ENCODE measurements at places on chromosomes 3 and 15.

GRCh38 chr15:81284256-81285031, 39.5 kb downstream of the STARD5 start:
- DNase-seq, result no peak

- peak; percentile 17 for DNase-seq
Measured at GRCh38 chr3:117017135-117017894, 307.7 kb downstream of the TUSC7 start.

- DNase-seq, result no peak
Measured at GRCh38 chr3:165532851-165533250, 304.4 kb downstream of the BCHE start.

GRCh38 chr3:72539856-72540255, 308.4 kb downstream of the SHQ1 start:
- DNase-seq, result no peak

- DNase-seq, result peak; percentile 40
Measured at GRCh38 chr3:50587806-50588758, 18.8 kb downstream of the HEMK1 start.

DNA sequence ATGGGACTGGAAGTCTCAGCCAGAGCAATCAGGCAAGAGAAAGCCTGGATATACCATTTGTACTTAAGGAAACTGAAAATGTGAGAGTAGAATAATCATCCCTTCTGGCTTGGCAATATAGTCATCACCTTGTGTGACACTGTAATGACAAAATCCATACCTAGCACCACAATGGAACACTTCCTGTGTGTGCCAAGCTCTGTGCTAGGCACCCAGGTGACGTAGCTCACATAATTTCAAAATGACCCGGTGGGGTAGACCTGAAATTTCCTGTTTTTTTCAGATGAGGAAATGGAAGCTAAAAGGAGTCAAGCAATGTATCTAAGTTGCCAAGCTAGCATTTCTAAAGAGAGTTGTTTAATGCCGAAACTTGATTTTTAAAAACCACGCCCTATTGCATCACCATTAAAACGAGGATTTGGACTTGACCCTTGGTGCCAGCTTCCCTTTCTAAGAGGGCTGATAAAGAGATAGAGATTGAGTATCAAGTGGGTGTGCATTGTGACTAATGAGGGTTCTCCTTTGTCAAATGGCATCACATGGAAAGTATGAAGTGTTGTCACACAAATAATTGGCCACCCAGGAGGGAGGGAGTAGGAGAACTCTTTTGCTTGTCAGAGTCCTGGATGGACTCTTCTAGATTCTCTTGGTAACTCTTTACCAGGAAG, 141.3 kb upstream of the PDZRN3 start:
- no peak for DNase-seq

DNA sequence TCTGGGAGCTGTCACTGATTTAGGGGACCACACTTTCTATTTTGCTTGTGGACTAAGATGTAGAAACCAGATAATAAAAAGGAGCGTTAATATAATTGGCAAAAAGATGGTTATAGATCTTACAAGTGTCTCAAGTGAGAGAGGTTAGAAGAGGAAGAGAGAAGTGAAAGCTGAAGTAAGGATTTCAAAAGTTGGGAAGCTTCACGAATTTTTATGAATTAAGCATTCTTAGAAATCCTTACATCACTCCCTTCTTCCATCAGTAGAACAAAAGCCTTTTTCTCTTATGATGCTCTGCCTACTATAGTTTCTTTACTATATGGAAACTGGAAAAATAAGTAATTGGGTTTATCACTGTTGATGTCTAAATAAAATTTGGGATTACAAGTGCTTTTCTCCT, 146.5 kb downstream of the FNDC3B start:
- DNase-seq, result no peak

DNA sequence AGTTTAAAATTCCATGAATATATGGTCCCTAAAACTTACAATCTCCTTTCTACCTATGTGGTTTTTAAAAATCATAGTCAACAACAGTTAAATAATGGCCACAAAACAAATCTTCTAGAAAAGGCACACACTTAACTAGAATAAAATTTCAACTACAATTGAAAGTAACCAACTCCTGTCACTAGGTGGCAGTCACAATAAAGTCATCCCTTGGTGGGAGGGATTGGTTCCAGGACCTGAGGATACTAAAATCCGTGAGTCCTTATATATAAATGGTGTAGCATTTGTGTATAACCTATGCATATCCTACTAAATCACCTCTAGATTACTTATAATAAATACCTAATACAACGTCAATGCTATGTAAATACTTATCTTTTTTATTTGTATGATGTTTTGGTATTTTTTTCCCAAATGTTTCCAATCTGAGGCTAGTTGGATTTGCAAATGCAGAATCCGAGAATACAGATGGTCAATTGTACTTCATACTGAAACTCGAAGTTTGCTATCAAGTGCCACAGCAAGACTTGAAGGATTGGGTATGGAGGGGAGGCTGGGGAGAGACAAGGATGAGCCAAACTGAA, 172.6 kb downstream of the FMN1 start:
- DNase-seq, result peak; percentile 65

GRCh38 chr15:47720555-47720954, 3.2 kb downstream of the SEMA6D start:
- DNase-seq, result no peak

GRCh38 chr15:39131609-39132008, 449.3 kb upstream of the THBS1 start:
- DNase-seq, result no peak

DNA sequence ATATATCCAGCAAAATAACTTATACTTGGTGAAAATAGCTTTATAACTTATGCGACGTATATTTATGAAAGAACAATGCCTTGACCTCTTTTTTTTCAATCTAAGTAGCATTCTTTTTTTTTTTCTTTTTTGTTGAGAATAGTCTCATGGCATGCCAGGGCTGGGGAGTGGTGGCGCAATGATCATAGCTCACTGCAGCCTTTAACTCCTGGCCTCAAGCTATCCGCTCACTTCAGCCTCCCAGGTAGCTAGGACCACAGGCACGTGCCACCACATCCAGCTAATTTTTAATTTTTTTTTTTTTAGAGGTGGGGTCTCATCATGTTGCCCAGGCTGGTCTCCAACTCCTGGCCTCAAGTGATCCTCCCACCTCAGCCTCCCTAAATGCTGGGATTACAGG, 43.5 kb downstream of the RAB8B start:
- no peak for DNase-seq

GRCh38 chr15:82643992-82644391, 3.2 kb downstream of the CPEB1 start:
- DNase-seq, result no peak

GRCh38 chr15:48394970-48395369, 63.7 kb downstream of the DUT start:
- no peak for DNase-seq

DNA sequence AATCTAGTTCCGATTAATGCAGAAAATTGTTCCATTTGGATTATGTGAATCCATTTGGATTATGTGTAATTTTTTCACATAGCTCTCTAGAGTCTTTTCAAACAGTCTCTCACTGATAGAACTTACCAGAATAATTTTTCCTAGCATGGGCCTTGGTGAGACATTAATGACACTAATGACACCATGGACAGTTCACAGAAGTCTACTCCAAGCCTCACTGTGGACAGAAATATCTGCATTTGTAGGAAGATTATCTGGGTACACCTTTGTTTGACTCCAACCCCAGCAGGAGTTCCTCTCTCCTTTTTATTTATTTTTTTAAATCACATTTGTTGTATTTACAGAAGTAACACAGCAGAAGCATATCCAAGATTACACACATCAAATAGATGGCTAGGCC, 27.9 kb downstream of the AADACL2 start:
- no peak for DNase-seq

- DNase-seq, result no peak
Measured at GRCh38 chr15:74542166-74543042, 1.4 kb downstream of the ARID3B start.

GRCh38 chr3:119352863-119353527, 58.8 kb downstream of the ARHGAP31 start:
- no peak for DNase-seq

DNA sequence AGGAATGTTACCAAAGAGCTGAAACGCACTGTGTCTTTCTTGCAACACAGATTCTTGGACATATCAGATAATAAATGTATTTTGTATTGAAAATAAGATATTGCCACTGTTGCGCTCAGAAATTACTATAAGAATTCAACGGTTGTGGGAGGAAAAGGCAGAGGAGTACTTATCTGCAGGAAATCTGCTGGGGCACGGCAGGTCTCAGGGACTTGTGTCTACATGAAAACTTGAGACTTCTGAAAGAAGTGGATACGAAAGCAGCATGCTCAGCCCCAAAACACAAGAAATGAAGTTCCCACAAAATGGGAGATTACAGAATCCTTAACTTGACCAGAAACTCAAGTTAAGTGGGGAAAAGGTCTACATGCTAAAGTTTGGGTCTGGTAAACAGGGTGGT, 86.5 kb downstream of the IGSF11 start:
- DNase-seq, result no peak

- DNase-seq, result no peak
Measured at GRCh38 chr3:111521891-111522290, 20.1 kb upstream of the CD96 start.

GRCh38 chr15:91050128-91050455, 27.7 kb upstream of the VPS33B start:
- no peak for DNase-seq

- no peak for DNase-seq
Measured at GRCh38 chr3:134065252-134066157, 35.8 kb upstream of the SLCO2A1 start.

DNA sequence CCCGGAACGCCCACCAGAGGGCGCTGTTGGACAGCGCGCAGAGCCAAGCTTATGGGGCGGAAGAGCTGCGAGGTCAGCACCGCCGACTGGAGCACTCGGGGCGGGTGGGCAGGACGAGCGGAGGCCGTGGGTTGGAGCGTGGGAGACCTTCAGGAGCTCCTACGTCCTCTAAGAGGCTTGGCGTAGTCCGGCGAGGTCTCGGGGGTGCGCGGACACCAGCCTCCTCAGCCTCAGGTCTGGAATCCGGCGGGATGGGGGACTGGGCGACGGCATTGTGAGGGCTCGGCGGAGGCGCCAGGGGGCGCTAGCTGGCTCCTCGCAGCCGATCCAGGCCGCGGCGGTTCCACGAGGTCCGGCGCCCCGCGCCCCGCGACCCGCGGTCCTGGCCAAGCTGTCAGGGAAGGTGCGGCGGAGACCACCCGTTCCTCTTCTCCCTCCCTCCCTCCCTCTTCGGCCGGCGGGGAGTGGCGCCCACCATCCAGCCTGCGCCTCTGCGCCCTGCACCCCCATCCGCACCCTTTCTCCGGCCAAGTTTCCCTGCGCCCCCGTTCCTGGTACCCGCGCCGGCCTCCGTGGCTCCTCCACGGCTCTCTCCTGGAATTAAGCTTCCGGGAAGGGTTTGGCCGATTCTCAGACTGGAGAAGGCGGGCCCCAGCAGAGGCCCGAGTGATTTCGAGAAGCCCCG, 24.3 kb upstream of the POLG start:
- peak; percentile 93 for DNase-seq

DNA sequence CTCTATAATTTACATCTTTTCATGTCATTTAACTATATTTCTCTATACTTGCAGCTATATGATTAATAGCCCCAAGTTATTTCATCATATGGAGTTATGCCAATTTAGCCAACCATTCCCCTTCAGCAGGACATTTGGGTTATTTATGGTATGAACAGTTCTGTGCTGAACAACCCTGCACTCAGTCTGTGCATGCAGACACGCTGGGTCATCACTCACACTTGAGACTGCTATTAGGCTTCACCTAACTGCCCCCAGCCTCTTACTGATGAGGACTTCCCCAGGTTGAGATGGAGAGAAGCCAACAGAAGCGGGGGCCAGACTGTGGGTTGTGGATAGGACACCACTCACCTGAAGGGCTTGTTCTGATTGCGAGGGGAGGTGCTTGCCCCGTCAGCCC, 7.3 kb downstream of the TADA3 start:
- no peak for DNase-seq

GRCh38 chr3:73493543-73494308, 131.0 kb downstream of the PDZRN3 start:
- no peak for DNase-seq

Data from GM20000 (cell line).